ENCODE measurements at places on chromosomes 5 and 9. TPM values are rescaled to one million over a fixed set of nuclear protein-coding genes. Genes with fewer than 3 reads are reported as not detected.

DNA sequence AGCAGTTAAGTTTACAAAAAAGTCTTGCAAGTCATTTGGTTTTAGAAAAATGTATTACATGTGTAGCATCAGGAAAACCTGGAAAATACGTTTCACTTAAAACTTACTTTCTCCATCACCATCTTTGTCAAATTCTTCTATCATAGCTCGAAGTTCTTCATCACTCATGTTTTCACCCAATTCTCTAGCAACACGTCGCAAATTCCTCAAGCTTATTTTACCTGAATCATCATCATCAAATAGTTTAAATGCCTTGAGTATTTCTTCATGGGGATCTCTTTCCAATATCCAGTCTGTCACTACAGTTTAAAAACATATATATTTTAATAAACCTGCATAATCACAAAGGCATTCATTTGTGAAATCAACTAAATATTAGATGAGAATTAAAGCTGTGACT is 10.3 kb downstream of the CETN3 start:
- DNase-seq = no peak

GRCh38 chr5:74608736-74609601 is 31.6 kb downstream of the ENC1 start:
- no peak for DNase-seq

GRCh38 chr9:100425758-100426157 is 1.2 kb upstream of the MSANTD3 start:
- DNase-seq = no peak

GRCh38 chr9:101387871-101388506 is 3.2 kb upstream of the BAAT start:
- DNase-seq = no peak

GRCh38 chr5:168353216-168353957 is 61.9 kb downstream of the WWC1 start:
- no peak for DNase-seq

GRCh38 chr5:2761921-2762488 is 10.5 kb upstream of the IRX2 start:
- DNase-seq = no peak

- DNase-seq = no peak
These were observed 341.5 kb downstream of the TMEM38B start for GRCh38 chr9:106035806-106036205.

DNA sequence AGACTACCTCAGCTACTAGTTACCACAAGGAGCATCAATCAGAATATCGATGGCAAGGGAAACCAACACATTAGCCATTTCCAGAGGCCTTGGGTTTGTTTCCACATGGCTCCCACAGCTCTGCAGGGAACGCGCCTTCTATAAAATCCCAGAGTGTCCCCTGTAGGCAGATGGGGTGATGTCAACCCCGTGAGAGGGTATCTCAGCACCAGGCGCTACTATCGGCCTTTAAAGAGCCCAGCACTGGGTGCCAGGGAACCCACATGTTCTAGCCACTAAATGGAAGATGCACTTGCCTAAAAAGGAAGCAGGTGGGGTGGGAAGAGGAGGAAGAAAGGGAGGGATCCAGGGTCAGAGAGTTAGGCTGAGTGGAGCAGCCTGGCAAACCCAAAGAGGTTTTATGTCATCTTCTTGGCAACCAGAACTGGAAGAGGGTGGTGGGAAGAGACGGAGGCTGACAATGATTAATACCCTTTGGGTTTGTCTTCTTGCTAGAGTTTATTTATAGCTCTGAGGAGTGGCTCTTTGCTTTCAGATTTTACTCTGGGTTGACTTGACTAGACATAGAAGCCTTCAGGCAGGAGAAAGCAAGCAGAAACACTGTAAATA is 19.9 kb downstream of the MACROH2A1 start:
- peak; percentile 32 for DNase-seq

- no peak for DNase-seq
These were observed 129.7 kb upstream of the PDE4D start for GRCh38 chr5:60023255-60023654.

- DNase-seq = no peak
These were observed 901 bp downstream of the ACTL7B start for GRCh38 chr9:108854641-108855528.

DNA sequence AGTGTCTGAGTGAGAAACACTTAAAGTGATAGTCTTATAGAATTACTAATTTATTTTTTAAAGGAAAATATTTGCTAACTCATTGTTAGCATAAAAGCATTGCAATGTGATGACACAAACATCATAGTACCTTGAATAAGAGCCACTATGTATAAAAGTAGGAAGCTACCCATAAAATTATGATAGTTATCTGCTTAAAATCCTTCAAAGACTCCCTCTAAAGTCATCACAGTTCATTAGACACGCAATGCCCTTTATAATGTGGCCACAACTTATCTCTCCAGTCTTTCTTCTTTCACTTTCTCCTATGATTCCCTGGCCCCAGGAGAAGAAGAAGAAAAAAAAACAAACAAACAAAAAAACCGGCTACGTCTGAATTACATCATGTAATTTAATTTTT is 1144.0 kb upstream of the NUDT12 start:
- DNase-seq = no peak

GRCh38 chr5:16140417-16140816 is 39.2 kb downstream of the MARCHF11 start:
- DNase-seq = no peak

GRCh38 chr9:124351672-124352468 is 63.4 kb downstream of the PSMB7 start:
- no peak for DNase-seq

DNA sequence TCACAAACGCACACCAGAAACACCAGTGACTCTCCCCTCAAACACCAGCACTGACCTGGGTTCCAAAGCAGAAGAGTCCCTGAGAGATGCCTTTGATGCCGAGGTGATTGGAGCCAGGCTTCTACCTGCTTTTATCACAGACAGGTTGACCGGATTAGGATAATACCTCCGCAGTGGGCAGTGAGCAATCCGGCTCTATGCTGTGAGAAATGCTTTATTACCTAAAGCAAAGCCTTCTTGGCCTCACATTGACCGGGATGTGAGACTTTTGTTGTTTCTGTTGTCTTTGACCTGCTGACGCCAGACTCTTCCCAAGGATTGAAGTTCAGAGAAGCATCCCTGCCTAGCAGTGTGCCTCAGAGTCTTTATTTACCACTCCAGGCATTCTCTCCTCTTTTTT is 320.3 kb upstream of the CLINT1 start:
- DNase-seq = no peak

GRCh38 chr9:136965771-136966484 is 11.4 kb upstream of the PTGDS start:
- no peak for DNase-seq

DNA sequence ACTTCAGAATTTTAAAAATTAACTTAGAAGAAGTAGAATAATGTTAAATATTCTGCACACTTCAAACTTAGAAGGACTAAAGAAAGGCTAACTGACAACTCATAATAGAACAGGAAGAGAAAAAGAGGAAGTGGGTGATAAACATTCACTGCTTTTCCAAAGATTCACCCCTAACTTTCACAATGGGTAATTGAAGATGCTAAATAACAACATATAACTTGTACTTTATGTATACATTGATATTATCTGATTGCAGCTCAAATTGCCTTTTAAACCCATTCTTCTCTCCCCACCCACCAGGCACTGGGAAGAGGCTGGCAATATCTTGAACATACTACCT is 376.6 kb downstream of the EFNA5 start:
- no peak for DNase-seq

GRCh38 chr9:83471241-83471640 is 67.0 kb downstream of the FRMD3 start:
- DNase-seq = no peak

DNA sequence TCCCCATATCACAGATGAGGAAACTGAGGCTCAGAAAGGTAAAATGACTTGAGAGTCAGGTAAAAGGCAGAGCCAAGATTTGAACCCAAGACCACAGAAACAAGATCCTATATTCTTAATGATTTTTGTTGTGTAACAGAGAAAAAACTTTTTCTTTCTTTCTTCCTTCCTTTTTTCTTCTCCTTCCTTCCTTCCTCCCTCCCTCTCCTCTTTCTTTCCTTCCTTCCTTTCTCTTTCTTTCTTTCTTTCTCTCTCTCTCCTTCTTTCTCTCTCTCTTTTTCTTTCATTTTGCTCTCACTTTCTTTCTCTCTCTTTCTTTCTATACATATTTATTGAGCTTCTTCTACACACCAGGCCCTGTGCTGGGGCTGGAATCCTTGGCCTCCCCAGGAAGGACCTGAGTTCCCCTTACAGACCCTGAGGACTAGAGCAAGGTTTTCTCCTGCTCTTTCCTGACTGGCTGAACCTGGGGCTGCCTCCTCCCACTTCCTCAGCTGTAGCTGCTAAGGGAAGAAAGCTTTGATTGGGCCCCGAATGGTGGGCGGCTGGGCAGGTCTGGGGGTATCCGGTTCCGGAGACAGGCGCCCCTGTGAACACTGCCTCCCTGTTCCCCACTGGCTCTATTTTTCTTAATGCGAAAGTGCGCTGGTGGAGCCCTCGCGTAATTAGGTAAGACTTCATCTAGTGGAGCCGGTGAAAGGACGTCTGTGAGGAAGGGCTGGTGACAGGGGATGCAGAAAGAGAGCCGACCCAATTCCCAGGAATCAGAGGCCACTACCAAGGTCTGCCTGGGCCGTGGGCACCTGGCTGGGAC is 27.4 kb upstream of the KIF12 start:
- DNase-seq = no peak

GRCh38 chr5:134432677-134433359 is 21.1 kb upstream of the CDKN2AIPNL start:
- DNase-seq = no peak

DNA sequence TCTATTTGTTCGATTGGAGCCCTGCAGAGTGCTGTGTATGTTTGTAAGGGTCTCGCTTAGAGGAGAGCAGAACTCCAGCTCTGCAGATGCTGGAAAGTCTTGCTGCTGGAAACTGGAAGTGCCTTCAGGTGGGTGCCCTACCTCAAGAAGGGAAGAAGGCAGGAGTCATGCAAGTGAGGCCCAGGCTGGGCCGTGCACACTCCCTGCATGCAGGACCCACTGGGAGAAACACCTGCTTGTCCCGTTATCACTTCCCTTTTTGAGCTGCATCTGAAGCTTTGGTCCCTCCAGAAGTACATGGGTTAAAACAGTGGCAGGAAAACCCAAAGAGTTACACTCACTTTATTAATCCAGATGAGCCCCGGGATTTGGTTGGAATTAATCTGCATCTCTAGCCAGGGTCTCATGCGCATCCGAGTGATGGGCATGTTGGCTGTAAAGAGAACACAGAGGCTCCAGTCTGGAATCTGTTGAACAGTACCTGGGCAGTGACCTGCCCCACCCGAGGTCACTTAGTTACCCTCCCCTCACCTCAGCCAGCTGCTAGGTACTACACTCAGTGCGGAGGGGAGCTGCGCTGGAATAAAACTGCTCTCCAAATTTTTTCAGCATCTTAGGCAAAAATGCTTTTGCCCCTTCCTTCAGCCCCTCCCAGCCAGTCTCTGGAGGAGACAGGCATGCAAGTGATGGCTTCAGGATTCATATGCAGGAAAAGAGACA is 1.4 kb downstream of the IRF1 start:
- peak; percentile 13 for DNase-seq

DNA sequence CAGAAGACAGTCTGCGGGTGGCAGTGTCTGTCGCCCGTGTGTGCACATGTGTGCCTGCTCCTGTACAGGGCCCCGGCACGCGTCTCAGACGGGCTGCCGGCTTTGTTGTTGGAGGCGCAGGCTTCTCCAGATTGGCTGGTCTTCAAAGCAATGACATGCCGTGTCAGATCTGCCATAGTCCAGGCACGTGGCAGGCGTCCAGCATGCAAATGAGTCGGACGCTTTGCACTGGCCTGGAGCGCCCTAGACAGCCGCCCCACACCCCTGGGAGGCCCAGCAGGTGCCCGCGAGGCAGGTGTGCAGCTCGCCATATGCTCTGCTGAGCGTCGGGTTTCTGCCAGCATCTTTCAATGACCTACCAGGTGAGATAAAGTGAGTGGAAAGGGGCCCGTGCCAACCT is 71.5 kb downstream of the GADD45G start:
- DNase-seq = no peak

- DNase-seq = no peak
These were observed 39.7 kb downstream of the NDUFS6 start for GRCh38 chr5:1840741-1841521.

DNA sequence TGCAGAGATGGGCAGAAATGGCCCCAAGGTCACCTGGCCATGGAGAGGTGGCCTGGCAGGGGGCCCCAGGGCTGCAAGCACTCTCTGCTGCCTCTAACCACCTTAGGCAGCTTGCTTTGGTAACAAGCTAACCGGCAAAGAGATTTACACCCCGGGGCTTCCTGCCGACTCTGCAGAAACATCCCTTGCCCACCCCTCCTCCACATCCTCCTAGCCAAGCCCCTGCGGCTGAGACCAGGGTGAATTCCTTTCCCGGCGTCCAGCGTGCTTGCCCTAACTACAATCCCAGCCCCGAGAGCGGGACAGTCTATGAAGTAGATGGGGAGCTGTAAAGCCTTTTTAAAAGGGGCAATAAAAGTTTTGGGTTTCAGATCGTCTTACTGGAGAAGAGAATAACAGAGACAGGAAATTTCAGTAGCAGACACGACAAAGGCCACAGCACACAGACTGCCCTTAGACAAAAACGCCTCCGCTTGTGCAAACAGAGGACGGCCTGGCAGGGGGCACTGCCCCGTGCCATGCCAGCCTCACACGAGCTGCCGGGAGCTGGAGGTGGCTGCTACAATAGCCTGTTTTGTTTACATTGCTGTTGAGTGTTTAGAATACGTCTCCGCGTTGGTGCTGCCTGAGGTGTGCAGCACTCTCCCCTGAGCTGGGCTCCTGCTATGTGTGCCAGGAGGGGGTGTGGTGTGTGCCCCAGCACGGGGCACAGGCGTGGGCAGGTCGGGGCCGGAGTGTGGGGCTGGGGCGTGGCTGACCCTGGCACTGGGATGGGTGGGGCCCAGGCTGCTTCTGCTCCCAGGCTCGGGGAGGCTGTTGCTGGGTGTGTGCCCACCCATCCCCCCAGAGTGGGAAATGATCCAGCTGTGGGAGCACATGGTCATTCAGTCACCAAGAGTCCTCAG is 15.3 kb downstream of the MYMK start:
- DNase-seq = no peak

- no peak for DNase-seq
These were observed 40.1 kb upstream of the STXBP1 start for GRCh38 chr9:127571971-127572370.

B4GALT7 gene
- 27.8 TPM for total RNA-seq

ELAVL2 gene
- total RNA-seq = 4.4 TPM

PPP3R2 gene
- total RNA-seq = not detected

LRRC8A gene
- total RNA-seq = 58.7 TPM

PLAA gene
- 12.4 TPM for total RNA-seq

RAI14 gene
- total RNA-seq = 89.4 TPM

PFN3 gene
- total RNA-seq = not detected

TLX3 gene
- total RNA-seq = not detected

TOR1B gene
- total RNA-seq = 15.3 TPM

BARX1 gene
- not detected for total RNA-seq

GRIA1 gene
- 0.37 TPM for total RNA-seq

CAMK4 gene
- total RNA-seq = 2.9 TPM

ASPN gene
- 29.5 TPM for total RNA-seq
